ENCODE measurements at places on chromosomes 5 and 9.

DNA sequence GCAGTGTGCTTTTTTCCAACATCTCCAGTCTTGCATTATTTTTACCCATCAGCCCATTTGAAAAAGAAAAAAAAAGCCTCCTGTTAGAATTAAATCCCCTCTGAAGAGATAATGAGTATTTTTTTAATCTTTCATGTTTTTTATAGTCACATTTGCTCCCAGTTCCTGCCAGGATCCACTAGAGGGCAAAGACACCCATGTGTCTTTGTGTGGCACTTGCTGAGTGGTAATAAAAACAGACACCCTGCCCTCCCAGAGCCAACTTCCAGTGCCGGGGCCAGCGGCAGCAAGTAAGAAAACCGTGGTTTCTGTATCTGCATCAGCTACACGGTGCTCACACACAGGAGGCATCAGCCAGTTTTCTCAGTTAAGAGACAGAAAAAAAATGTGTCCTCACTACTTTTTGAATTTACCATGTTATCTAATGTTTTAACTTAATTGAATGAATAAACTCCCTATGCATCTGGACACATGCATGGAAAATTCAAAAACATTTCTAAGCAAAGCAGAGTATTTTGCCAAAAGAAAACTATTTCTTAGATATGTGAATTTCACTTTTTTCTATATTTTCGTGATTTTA lies 70.2 kb upstream of the PLEKHG4B start:
- no peak for DNase-seq

- DNase-seq, result no peak
Observed at GRCh38 chr9:90274725-90275124, 367.9 kb downstream of the DIRAS2 start.

GRCh38 chr9:78479441-78479840 lies 182.5 kb downstream of the PSAT1 start:
- no peak for DNase-seq

GRCh38 chr5:171363846-171364245 lies 23.8 kb upstream of the NPM1 start:
- no peak for DNase-seq

DNA sequence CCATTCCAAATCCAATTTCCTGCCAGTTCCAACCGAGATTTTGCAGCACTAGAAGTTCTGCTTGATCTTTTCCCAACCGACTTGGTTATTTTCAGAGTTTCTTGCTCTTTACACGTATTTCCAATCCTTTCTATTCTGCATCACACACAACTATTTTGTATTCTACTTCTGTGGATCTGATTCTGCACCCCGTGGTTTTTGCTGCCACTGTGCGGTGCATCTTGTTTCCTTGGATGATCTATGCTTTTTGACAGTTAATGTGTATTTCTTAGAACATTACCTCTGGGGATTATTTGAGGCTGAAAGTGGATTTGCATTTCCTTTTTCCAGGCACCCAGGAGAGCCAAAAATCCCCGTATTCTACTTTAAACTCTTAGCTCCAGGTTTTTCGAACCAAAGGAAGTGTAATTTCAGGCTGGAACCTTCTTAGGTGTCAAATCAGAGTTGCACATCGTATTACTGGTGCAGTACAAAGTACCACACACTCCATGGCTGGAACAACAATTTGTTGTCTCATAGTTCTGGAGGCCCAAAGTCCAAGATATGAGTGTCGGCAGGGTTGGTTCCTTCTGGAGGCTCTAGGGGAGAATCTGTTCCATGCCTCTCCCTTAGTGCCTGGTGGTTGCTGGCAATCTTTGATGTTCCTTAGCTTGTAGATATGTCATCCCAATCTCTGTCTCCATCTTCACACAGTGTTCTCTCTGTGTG lies 14.7 kb upstream of the SARDH start:
- no peak for DNase-seq

DNA sequence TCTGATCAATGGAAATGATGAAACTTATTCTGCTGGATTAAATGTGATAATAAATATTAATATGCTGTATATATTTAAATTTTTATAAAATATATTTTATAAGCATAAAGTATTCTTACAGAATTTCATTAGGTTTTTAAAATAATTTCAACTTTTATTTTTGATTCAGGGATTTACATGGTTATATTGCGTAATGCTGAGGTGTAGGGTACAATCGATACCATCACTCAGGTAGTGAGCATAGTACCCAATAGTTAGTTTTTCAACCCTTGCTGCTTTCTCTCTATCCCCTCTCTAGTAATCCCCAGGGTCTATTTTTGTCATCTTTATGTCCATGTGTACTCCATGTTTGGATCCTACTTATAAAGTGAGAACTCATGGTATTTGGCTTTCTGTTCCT lies 5.7 kb downstream of the TLR4 start:
- no peak for DNase-seq
